ENCODE measurements at places on chromosomes 6 and 20.

DNA sequence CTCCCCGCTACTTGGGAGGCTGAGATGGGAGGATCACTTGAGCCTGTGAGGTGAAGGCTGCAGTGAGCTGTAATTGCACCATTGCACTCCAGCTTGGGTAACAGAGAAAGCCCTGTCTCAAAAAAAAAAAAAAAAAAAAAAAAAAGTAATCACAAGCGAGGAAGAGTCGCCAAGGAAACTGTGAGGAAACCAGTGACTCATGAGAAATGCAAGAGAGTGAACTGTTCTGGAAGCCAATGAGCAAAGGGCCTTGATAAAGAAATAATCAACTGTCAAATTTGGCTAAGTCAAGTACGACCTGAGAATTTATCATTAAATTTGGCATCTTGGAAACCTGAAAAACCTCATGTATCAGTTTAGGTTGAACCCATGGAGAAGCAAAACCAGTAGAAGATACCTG is 16.1 kb upstream of the LAMP5 start:
- no peak for DNase-seq

- peak; percentile 35 for DNase-seq
Observed at GRCh38 chr6:52063584-52064344, 23.6 kb downstream of the PKHD1 start.

GRCh38 chr6:37570482-37571133 is 70.9 kb upstream of the CCDC167 start:
- no peak for DNase-seq

GRCh38 chr6:32255199-32256153 is 31.6 kb upstream of the NOTCH4 start:
- DNase-seq: peak; percentile 84

- DNase-seq: no peak
Observed at GRCh38 chr6:16800341-16800740, 39.1 kb upstream of the ATXN1 start.

DNA sequence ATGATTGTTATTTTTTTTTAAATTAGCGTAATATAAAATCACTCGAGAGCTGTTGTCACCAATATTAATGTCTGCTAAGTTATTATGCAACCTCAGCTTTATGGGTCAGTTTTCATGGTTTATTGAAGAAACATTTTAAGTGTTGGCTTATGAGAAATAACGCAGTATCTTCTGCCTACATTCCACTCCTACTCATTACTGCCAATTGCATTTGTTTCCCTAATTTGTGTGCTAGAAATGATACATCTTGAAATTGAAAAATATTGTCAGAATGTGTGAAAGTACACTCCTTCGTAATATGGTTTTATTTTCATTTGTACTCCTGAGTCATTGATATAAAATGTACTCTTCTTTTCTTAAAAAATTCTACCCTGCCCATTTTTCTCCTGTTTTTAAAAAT is 333.3 kb upstream of the HSF2 start:
- DNase-seq: no peak

GRCh38 chr20:61705386-61706258 is 360.1 kb downstream of the TAF4 start:
- no peak for DNase-seq

GRCh38 chr6:36728289-36729160 is 30.9 kb downstream of the RAB44 start:
- no peak for DNase-seq

- no peak for DNase-seq
Observed at GRCh38 chr20:45727044-45727443, 4.9 kb downstream of the SPINT4 start.

- DNase-seq: no peak
Observed at GRCh38 chr6:53360093-53360912, 11.6 kb upstream of the ELOVL5 start.

GRCh38 chr20:59081036-59081435 is 38.5 kb upstream of the PRELID3B start:
- DNase-seq: no peak

- no peak for DNase-seq
Observed at GRCh38 chr6:163354761-163355425, 59.6 kb upstream of the QKI start.

DNA sequence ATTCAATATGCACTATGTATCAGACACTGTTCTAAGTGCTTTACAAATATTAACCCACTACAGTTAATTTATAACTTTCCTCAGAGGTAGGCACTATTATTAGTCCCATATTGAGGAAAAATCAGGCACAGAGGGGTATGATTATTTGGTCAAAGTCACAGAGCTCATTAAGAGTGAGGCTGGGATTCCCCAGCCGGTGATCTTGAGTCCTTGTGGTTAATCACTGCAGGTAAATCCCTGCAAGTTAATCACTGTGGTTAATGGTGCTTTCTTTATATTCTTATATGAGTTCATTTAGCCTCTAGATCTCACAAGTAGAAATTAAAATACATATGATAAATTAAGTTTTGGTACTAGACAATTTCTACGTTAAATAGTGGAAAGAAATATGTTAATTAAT is 9.2 kb downstream of the CRYBG1 start:
- DNase-seq: no peak

GRCh38 chr6:50842861-50843384 is 24.3 kb downstream of the TFAP2B start:
- DNase-seq: no peak

Measured in HCT116 (cell line).